ENCODE measurements at places on chromosomes 7 and 10.

GRCh38 chr10:119494236-119495020 lies 48.1 kb downstream of the RGS10 start:
- no peak for DNase-seq

DNA sequence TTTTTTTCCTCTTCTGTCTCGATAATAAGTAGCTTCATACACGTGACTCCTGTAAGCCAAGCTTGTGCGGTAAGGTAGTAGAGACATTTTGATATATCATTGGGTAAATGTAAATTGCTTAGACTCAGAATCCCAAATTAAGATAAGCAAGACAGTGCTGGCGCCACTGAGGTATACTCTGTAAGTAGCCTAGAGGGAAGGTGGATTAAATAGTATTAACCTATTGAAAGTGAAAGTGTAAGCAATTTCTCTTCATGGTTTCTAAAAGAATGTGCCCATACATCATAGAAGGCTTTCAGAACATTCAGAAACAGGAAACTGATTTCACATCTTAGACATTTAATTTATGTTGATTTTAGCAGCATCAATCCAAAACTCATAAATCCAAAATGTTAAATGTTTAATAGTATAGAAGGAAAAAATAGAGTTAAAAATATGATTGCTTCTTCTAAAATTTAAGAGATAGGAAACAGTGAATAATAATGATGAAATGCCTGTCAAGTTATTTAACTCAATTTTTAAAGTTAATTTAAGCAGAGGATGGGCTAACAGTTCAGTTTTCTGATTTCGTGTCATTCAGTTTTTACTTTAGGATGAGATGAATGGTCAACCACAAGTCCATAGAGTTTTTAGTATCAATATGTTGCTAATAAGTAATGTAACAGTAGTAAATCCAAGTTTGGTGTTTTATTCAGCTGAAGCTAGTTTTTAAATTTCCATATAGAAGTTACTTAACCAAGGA lies 36.8 kb downstream of the LRRC72 start:
- DNase-seq = no peak

DNA sequence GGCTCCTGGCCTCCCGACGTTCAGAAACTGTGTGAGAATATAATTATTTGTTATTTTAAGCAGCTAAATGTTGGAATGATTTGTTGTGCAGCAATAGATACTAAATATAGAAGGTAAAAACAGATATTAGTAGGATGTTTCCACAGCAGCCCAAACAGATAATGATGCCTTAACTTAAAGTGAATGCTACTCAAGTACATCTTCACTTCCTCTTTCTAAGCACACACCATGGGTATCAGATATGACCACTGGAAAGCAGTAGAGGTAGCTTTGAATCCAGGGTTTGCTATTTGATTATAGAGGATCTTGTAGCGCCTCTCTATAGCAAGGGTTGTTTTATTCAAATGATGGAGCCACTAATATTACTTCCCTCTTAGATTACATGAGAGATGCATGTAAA lies 38.2 kb upstream of the BET1 start:
- no peak for DNase-seq

- no peak for DNase-seq
Measured at GRCh38 chr10:112839928-112840654, 110.0 kb upstream of the TCF7L2 start.

- DNase-seq = no peak
Measured at GRCh38 chr10:49290131-49290530, 8.8 kb upstream of the C10orf71 start.

GRCh38 chr10:35641676-35642034 lies 441 bp downstream of the FZD8 start:
- no peak for DNase-seq
